ENCODE measurements at places on chromosomes 3 and 15.
A peak's percentile ranks its signal among the peaks of the same experiment; 100 is the strongest.

GRCh38 chr3:177589911-177590381 lies 392.7 kb upstream of the TBL1XR1 start:
- DNase-seq, result no peak

DNA sequence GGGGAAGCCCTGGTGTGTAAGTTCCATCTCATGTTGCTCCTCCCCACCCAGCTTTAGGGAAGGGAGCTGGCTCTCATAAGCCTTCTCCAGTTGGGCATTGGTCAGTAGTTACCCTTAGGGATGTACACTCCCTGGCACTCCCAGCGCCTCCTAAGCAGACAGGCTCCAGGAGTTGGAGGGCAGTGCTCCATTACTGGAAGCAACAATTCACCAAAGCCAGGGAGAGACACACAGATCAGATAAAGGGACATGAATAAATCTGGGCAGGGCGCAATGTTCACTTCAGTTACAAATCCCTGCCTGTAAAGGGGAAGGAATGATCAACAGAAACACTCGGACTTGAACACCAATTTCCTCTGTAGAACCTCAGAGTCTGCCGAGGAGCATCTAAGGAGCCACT lies 169.1 kb upstream of the CTNNB1 start:
- no peak for DNase-seq

DNA sequence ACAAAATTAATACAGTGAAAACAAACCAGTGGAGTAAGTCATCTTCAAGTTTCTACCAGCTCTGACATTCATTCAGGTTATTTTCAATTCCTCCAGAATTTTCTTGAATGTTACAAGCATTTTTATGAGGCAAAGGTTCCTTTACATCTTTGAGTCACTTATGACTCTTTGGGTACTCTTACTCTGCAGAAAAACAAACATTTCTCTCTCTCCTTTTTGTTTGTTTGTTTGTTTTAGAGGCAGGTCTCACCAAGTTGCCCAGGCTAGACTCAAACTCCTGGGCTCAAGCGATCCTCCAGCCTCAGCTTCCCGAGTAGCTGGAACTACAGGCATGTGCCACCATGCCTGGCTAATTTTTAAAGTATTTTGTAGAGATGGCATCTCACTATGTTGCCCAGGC lies 233.5 kb downstream of the ADAMTSL3 start:
- no peak for DNase-seq

DNA sequence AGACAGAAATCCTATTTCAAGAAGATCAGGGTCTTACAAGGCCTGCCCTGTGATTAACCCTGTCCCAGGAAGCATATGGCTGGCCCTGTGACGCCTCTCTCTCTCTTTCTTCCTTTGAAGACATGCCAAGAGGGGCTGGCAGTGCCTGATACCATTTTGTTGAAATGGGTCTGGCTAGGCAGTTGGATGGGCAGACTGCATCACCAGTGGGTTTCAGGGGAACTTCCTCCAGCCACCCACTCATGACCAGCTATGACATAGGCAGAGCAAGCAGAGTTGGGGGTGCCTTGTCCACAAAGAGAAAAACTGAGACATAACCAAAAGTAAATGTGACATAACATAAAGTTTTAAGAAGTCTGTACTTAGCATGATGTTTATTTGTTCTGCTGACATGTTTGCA lies 31.4 kb upstream of the MANF start:
- DNase-seq, result no peak

GRCh38 chr15:72935521-72935920 lies 116.7 kb upstream of the NEO1 start:
- no peak for DNase-seq

DNA sequence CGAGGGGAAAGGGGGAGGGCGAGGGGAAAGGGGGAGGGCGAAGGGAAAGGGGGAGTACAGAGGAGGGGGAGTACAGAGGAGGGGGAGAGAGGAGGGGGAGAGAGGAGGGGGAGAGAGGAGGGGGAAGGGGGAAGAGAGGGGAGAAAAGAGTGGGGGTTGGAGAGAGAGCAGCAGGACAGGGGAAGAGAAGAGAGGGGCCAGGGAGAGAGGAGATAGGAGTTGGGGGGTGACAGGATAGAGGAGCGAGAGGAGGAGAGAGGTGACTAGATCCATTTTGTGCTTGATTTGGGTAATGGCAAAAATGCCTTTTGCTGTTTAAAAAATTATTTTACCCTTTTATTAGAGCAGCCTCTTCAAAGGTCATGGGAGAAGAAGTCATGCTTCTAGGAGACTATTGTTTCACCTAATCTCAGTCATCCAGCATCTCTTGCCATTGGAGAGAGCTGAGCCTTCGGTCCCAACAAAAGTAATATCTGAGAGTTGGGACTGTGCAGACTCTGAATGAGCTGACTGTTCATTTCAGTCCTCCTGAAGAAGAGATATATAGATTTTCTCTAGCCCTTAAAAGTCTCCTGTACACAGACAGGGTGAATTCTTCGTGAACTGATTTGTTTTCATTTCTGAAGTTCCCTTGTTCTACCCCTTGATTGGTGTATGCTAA lies 15.1 kb upstream of the TOP2B start:
- DNase-seq, result no peak

DNA sequence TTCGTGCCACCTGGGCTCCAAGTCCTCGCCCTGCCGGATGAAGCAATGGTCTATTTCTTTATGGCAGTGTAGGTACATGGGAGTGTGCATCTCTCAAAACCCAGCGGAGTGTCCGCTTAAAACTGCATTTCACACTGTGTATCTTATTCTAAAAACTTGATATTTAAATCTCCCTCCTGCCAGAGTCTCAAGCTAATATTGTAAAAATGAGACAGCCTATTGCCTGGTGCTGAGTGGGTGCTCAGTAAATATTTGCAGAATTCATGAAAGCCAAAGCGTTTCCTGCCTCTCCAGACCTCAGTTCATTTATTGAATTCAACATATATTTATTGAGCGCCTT lies 330 bp upstream of the TBC1D2B start:
- DNase-seq, result no peak

GRCh38 chr3:25191673-25192072 lies 236.4 kb upstream of the RARB start:
- DNase-seq, result no peak

- DNase-seq, result no peak
Measured at GRCh38 chr3:106619-107018, 89.9 kb upstream of the CHL1 start.

- DNase-seq, result peak; percentile 26
Measured at GRCh38 chr3:94336046-94336753, 273.3 kb downstream of the NSUN3 start.

DNA sequence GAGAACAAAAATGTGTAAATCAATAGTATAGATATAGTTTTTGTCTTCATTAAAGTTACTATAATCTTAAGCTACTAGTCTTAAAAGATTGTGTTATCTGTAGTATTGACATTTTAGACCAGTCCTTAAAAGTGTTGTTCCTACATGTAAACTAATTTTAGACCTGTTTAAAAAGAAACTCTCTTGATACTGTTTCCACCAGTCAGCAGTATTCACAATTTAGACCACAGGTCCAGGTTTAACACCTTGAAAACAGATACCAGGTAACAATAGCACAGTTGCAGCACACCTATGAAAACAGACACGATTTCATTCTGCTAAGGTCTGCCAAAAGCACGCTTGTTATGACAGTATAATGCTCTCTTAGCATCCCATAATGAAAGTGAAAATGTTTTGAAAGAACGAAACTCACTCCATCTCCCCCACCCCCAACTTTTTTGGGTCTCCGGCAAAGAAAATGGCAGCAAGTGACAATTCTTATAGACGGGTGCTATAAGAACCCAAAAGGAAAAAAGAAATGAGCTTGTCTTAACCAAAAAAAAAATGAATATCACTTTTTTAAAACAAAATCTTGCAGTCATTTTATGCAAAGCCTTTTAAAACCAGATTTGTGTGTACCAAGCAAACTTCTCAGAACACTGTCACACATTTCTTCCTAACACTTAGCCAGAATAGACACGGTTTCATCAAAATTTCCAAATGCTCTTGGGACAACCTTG lies 1.6 kb downstream of the EIF4E3 start:
- DNase-seq, result no peak

DNA sequence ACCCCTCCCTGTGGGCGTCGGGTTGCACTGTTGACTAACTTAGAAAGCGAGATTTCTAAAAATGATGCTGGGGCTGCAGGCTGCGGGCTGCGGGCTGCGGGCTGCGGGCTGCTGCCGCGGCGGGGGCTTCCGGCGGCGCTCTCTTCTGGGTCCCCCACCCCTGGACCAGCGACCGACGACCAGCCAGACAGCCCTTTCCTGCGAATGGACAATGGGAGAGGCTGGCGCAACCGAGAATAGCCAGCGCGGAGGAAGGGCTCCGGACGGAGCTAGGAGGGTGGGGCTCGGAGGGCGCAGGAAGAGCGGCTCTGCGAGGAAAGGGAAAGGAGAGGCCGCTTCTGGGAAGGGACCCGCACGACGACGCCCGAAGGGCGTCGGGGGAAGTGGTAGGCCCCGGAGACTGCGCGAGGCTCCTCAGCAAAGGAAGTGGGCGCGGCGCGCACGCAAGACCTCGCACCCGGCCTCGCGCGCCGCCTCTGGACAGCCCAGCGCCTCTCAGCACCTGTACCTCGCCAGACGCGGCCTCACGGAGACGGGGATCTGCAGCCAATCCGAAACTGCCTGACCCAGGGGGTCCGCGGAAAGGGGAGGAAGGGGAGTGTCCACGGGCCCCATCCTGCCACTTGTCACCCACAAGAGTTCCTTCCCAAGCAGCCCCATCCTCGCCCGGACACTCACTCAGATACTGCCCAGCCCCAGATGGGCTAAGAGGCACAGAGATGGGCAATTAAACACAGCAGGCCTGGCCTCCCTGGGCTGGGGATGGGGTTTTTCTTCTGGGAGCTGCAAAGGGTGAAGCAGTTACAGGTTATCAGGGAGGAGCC lies 70.7 kb downstream of the SLC12A8 start:
- DNase-seq, result peak; percentile 37

GRCh38 chr15:60766391-60767128 lies 287.6 kb upstream of the ICE2 start:
- DNase-seq, result no peak

- DNase-seq, result no peak
Measured at GRCh38 chr3:108620250-108620649, 30.7 kb downstream of the DZIP3 start.

DNA sequence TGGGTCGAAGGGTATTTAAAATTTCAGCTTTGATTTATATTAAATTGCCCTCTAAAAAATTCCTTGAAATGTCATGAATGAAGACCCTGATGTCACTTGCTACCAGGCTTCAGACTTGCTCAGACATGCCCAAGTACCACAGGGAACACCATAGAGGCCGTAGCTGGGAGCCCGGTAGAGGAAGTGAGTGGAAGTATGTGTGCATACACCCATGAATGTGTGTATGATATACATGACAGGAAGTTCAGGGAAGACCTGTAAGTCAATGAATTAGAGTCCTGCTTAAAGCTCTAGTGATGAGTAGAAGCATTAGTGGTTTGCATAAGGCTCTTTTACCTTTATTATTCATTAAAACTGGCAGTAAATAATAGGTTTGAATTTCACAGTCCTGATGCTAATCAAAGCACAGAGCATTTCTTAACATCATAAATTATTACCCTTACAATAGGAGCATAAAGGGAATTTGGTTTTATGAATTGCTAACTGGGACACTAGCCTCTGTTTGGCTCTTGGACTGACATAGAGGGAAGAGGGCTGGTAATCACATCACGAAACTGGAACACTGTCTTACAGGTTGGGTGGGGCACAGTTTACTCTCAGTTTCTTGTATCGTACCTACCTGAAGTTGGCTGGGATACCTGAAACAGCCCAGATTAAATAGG lies 144.4 kb downstream of the CHST2 start:
- no peak for DNase-seq

DNA sequence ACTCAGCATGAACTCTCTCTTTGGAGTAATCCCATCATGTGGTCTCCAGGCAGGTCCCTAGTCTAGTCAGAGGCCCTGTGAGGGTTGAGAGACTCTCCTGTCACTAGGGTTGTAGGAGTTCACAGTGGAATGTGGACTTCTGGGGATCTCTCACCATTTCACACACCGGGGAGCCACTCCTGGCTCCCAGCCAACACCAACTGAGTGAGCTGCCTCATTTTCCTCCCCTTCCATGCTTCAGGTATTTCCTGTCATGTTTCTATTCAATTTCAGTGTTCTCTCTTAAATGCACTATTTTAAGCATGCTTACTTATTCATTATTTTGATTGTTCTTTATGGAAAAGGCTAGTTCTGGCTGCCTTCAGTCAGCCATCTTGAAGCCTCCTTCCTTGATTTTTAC lies 467.5 kb upstream of the ARL6 start:
- DNase-seq, result no peak

DNA sequence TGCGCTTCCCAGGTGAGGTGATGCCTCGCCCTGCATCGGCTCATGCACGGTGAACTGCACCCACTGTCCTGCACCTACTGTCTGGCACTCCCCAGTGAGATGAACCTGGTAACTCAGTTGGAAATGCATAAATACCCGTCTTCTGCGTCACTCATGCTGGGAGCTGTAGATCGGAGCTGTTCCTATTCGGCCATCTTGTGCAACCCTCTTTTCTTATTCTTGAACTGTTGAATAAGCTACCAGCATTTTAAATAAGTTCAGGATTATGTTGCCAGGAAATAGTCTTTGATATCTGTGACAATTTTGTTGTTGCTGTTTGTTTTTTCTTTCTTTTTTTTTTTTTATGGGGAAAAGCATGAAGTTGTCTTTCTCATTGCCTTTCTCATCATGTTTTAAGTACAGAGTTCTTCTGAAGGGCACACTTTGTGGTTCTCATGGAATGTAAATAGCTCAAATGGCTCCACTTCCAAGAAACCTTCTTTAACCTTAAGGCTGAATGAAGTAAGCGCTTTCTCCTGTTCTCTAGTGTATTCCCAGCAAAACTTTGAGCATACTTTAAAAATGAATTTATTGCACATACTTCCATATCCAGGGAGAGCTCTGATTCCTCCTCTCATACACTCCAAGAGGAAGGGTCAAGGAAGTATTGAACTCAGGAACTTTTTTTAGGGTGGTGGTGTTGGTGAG lies 468.0 kb upstream of the TBL1XR1 start:
- DNase-seq, result no peak

DNA sequence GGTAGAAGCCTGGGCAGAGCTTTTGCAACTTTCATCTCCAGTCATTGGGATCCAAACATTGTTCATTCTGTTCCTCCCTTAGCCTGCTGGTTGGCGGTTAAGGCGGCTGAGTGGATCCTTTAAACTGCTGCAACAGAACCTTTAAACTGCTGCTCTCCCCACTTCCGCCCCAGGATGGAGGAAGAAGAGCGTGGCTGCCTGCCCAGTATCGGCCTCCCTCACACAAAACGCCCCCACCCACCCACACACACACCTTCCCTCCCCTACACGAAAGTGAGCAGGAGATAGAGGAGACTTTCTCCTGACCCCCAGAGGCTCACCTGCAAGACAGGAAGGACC lies 460 bp upstream of the ZMAT3 start:
- DNase-seq, result no peak

GRCh38 chr15:52924630-52925029 lies 134.5 kb upstream of the ONECUT1 start:
- DNase-seq, result no peak
